ENCODE measurements at places on chromosomes 11 and 22.
A peak's percentile ranks its signal among the peaks of the same experiment; 100 is the strongest.

- DNase-seq = no peak
These were observed 22.9 kb upstream of the A4GALT start for GRCh38 chr22:42743501-42743991.

DNA sequence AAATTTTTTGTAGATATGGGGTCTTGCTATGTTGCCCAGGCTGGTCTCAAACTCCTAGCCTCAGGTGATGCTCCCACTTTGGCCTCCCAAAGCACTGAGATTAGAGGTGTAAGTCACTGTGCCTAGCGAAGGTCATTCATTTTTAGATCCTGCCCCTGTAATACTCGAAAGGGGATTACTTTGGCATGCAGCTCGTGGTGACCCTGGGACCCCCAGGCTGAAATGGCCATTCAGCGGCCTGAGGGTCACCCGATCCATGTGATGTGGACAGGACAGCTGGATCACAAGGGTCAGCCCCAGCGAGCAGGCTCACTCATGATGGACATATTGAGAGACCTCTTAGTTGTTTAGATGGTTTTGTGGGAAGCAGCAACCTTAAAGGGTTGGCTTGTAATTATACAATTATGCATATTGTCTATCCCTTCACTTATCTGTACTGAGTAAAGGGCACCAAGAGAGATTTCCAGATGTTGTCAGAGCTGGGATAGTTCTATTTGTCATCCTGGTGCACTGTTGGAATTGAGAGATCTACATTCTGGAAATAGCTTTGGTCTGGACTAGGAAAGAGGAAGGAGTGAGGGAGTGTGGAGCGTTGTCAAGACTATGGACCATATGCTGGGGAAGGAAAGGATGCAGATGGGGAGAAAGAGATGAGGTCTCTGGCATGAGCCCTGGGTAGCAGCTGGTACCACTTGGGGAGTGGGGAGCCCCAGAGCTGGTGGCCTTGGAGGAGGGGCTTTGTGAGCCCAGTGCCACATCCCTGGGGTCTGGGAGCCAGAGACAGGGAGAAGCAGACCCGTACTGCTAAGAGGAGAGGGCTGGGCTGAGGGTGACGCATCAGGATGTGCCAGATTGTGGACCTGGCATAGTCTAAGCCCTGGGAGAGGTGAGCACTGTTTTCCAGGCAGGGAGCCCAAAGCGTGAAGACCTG lies 15.5 kb downstream of the RHBDD3 start:
- no peak for DNase-seq

GRCh38 chr11:56898856-56899255 lies 89.9 kb upstream of the OR5AK2 start:
- no peak for DNase-seq

GRCh38 chr11:12272821-12273617 lies 104.4 kb upstream of the PARVA start:
- peak; percentile 42 for DNase-seq

DNA sequence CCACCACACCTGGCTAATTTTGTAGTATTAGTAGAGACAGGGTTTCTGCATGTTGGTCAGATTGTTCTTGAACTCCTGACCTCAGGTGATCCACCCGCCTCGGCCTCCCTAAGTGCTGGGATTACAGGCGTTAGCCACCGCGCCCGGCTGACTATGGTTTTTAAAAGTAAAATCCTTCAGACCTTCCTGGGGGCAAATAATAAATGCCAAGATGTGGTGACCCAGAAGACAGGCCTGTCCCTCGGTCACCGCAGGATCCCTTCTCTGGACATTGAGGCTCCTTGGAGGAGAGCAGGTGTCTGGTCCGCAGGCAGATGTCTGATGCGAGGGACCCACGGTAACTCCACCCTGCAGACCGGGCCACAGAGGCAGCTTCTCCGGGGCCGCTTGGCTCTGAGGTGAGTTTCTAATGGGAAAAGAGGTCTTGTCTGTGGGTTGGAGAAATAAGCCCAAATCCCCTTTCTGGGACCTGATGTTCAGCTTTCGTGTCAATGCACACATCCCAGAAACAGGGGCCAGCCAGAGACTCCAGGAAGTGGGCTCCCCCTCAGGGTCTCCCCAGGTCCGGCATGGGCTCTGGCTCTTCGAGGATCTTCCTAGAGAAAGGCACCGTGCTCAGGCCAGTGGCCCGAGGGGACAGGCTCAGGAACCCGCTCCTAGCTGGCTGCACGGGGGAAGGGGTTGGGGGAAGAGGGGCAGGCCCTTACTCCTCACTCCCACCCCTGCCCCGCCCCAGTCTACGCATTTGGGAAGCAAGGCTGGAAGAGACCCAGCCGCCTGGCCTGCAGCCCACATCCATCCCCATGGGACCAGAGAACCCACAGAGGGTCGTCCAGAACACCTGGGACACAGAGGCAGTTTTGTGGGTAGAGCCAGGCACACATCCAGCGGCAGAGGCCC lies 100.6 kb downstream of the WNT7B start:
- peak; percentile 46 for DNase-seq

- DNase-seq = no peak
These were observed 324.3 kb downstream of the TBC1D22A start for GRCh38 chr22:47086596-47087248.

- DNase-seq = no peak
These were observed 6.2 kb downstream of the SYT12 start for GRCh38 chr11:67029146-67029545.

DNA sequence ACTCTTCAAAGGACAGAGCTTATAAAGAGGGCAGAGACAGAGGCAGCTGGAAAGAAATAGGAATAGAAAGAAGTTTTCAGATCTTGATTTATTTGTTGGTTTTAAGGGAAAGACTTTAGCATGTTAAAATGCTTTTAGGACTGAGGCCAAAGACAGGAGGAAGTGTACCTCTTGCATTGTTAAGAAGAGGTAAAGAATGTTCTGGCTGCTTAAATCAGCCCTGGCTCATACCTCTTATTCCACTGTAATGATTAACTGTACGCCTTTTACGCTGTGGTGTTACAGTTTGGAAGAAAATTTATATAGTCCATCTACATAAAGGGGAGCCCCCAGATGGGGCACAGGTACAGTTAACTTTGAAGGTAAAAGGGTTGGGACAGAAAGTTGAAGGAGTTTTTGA lies 10.1 kb upstream of the MPZL2 start:
- no peak for DNase-seq

DNA sequence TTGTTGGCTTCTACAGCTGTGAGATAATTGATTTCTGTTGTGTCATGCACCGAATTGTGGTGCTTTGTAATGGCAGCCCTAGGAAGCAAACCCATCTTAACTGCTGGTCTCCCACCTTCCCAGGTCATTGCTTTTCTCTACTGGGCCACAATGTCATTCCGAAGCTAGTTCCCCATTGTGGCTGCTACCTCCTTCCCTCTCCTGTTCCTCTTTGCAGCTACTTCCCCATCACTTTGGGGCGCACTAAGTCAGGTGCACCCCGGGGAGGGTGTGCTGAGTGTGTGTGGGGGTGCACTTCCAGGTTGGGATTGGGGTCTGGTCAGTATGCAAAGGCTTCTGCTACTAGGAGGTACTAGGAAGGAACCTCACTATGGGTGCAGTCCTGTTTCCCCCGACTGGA lies 109.3 kb downstream of the ST3GAL4 start:
- DNase-seq = no peak

- DNase-seq = peak; percentile 51
These were observed 93.1 kb upstream of the FGF3 start for GRCh38 chr11:69912161-69912910.

GRCh38 chr11:3231851-3232744 lies at the start of gene MRGPRE:
Gene MRGPRE, minus strand, starts transcription at chr11:3232417. Its CDS starts 3,618 bp downstream, at chr11:3228799.
- DNase-seq = peak; percentile 47

- no peak for DNase-seq
These were observed 291.8 kb downstream of the AASDHPPT start for GRCh38 chr11:106369224-106369623.

- DNase-seq = no peak
These were observed 77.0 kb upstream of the DDI1 start for GRCh38 chr11:103959279-103959942.

GRCh38 chr22:31491218-31491962 lies 1.7 kb upstream of the EIF4ENIF1 start:
- no peak for DNase-seq

DNA sequence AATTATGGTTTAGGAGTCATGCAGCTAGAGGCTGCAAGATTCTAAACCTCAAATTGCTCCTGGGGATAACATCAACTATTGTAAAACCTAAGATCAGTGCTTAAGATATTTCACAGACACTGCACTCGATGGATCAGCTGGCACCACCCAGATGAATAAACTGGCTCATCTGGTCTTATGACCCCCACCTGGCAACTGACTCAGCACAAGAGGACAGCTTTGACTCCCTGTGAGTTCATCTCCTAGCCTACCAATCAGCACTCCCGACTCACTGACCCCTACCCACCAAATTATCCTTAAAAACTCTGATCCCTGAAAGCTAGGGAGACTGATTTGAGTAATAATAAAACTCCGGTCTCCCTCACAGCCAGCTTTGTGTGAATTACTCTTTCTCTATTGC lies 782 bp upstream of the TTC12 start:
- DNase-seq = no peak

DNA sequence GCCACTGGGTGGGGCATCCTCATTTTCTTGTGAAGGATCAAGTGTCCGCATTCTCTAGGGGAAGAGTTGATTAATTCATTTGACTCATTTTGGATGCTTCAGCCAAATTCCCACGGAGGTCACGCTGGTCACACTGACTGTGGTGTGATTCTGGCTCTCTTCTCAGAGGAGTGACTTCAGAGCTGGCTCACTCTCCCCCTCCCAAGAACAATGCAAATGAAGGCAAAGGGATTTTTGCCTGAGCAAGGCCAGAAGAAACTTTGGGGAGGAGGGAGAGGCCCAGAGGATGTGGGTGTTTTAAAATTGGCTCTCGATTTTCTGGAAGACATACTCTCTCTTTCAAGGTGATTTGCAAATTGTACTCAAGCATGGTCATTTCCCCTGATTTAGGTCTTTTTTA lies 51.1 kb upstream of the LMO2 start:
- DNase-seq = no peak

DNA sequence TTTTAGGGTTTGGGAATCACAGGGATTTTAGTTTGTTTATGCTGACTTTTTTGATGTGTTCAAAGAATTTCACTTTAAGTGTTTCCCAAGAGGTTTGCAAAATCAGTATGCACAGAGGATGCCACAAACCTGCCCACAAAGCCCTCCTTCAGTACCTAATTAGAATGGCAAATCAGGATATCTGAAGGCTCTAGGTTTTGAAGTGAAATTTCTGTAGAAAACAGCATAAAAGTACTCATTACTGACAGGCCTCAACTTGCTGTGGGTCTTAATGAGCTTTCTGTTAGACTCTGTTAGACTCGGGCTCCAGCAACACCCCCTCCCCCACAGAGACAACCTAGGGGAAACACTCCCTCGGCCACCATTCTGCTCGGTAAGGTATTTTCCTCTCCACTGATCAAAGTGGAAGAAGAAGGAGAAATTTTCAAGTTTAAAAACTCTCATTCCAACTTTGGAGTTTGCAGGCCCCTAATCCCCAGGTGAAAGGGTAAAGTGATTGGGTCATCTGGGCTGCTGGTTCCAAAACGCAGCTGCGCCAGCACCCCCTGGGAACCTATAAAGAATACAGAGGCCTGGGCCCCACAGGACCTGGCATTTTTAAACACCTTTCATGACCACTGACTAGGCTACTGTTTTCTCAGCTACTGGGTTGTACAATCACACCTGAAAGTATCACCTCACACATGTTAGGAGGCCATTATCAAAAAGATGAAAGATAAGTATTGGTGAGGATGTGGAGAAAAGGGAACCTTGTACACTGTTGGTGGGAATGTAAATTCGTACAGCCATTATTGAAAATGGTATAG lies 67.5 kb downstream of the PLEKHA7 start:
- no peak for DNase-seq

GRCh38 chr11:131253656-131254151 lies 116.7 kb upstream of the NTM start:
- peak; percentile 86 for DNase-seq

GRCh38 chr22:30023099-30023660 lies 57.1 kb upstream of the HORMAD2 start:
- no peak for DNase-seq

GRCh38 chr11:128889657-128890213 lies 1.4 kb upstream of the KCNJ5 start:
- peak; percentile 45 for DNase-seq

- no peak for DNase-seq
These were observed 350.2 kb downstream of the BUD13 start for GRCh38 chr11:116422556-116422955.

GRCh38 chr11:92841719-92842118 lies 127.7 kb upstream of the MTNR1B start:
- no peak for DNase-seq

GRCh38 chr11:93234602-93235207 lies 36.9 kb upstream of the SLC36A4 start:
- peak; percentile 93 for DNase-seq

DNA sequence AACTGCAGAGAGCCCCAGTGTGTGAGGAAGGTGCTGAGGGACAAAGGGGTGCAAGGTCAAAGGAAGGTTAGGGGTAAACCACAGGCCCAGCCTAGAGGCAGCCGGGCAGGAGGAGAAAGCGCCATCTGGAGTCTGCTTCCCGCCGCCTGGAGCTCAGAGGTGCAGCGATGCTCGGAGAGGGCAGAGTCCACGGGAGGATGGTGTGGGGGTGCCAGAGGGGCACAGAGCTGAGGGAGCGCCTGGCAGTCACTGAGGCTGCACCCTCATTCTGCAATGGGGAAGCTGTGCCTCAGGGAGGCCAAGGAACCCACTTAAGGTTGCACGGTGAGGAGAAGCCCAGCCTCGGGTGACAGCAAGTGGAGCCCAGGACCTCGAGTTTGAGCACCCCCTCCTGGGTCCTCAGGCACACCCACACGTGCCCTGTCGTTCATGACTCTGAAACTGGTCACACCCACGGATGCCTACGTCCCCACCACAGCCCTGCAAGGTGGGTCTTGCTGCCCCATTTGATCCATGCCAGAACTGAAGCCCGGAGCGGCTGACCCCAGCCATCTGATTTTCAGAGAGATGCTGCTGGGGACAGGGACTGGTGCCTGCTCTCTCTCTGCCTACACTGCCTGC lies 1.6 kb downstream of the IL2RB start:
- DNase-seq = no peak

DNA sequence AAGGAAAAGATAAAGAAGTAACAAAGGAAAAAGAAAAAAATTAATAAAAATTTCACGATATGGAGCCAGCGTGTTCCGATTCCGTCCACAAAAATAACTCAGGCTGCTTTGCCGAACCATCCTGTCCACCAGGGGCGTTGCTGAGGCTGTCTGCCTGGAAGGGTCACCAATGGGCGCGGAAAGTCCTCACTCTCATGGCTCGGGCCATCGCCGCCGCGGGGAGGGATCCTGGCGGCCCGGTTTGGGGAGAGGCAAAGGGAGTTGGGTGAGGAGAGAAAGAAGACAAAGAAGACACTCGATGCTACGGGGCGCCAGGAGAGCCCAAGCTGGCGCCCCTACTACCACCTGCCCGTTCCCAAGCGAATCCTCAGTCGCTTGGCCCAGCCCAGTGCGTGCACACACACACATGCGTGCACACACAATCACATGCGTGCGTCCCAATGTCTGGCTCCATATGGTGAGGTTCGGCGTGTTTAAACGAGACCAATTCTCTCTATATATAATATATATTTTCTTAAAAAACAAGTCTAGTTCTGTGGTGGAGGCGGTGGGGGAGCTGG lies 5.6 kb upstream of the PYGM start:
- peak; percentile 52 for DNase-seq

DNA sequence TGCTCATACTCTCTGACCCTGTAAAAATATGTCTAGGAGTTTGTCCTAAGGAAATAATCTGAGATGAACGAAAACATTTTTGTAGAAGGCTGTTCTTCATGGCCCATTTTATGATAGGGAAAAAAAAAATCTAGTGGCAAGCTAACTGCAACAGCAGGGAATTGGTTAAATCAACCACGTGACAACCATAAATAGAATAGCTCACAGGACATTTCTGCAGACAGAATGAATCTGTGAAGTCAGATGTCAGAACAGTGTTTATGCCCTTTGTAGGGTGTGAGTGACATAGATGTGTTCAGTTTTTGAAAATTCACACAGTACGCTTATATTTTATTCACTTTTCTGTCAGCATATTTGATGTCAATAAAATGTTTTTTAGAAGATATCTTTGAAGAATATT lies 16.1 kb downstream of the ARHGAP1 start:
- no peak for DNase-seq
